Foreskin keratinocyte (primary cell): ENCODE measurements at places on chromosomes 1 and 21. TPM values are rescaled to one million over a fixed set of nuclear protein-coding genes. Genes with fewer than 3 reads are reported as not detected.
A peak's percentile ranks its signal among the peaks of the same experiment; 100 is the strongest.

FALEC gene
- 0.13 and 0.16 TPM in 2 replicates for polyA plus RNA-seq

ARTN gene
- 170 and 172 TPM in 2 replicates for polyA plus RNA-seq

SPATA1 gene
- 0.21 and 0.37 TPM in 2 replicates for polyA plus RNA-seq

DR1 gene
- 27.7 and 32.7 TPM in 2 replicates for polyA plus RNA-seq

GJB3 gene
- 195 and 203 TPM in 2 replicates for polyA plus RNA-seq

RHBG gene
- polyA plus RNA-seq = not detected in 2 replicates

OR6K3 gene
- polyA plus RNA-seq = not detected in 2 replicates

FAM177B gene
- not detected in 2 replicates for polyA plus RNA-seq

PLCH2 gene
- polyA plus RNA-seq = 78.0 and 89.4 TPM in 2 replicates

ADCY10 gene
- 0.06 TPM in 1 of 2 replicates, not detected in the other for polyA plus RNA-seq

FCN3 gene
- polyA plus RNA-seq = 0.11 and 0.12 TPM in 2 replicates

SPTA1 gene
- polyA plus RNA-seq = not detected in 2 replicates

PFKFB2 gene
- polyA plus RNA-seq = 2.6 and 3.1 TPM in 2 replicates

- DNase-seq = no peak
Observed at GRCh38 chr1:11964656-11965055, 15.6 kb upstream of the MFN2 start.

GRCh38 chr1:153374071-153374470, 1.4 kb downstream of the S100A12 start:
- no peak for DNase-seq

- peak; percentile 29 for DNase-seq
Observed at GRCh38 chr1:112298558-112298957, 97.5 kb upstream of the CTTNBP2NL start.

- DNase-seq = no peak
Observed at GRCh38 chr1:100928128-100928527, 32.2 kb downstream of the SLC30A7 start.

DNA sequence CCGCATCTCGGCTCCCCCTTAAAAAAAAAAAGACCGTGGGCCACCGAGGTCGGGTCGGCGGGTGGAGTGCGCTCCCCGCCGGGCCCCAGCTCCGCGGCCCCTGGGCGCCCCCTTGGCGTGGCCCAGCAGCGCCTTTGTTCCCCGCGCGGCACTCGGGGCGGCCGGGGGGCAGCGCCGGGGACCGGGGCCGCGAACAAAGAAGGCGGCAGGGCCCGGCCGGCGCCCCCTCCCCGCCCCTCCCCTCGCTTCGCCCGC, 571 bp downstream of the MARCKSL1 start:
- no peak for DNase-seq

GRCh38 chr1:226632169-226632879, 83.8 kb downstream of the STUM start:
- no peak for DNase-seq

DNA sequence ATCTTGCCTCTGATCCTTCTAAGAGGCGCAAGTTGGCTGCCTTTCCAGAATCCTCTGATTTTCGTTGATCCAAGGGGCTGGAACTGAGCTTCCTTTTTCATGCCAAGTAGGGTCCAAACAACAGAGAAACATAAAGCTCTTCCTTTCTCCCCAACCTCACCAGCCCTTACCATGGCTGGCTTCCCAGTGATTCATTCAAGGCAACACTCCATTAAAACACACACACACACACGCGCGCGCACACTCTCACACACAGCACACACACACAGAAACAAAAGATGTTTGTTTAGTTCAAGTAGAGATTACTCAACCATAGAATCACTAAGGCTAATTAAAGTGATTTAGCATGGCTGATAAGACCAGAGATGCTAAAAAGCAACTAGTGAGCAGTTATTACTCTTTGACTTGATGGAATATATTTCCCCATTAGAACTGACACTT, 13.0 kb upstream of the GUCA2A start:
- peak; percentile 54 for DNase-seq

DNA sequence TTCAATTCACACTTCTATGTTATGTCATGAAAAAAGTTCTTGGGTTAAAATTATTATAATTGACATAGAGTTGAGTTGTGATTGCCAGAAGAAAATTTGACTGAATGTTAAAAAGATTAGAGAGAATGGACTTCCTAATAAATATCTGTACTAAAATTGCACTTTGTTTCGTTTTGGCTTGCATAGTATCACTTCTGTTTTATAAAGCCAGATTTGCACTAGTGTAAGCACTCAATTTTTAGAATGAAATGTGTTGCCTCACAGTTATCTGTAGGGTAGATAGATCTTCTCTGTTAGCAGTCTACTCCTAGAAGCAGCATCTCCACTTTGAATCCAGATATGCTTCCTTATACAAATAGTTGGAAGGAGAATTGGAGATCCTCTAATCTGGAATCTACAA, 95.2 kb upstream of the MPC2 start:
- DNase-seq = no peak

- DNase-seq = peak; percentile 64
Observed at GRCh38 chr1:107139833-107140702, 771 bp upstream of the NTNG1 start.

GRCh38 chr1:98932184-98932583, 72.5 kb downstream of the PLPPR5 start:
- DNase-seq = no peak

- no peak for DNase-seq
Observed at GRCh38 chr1:16178596-16179497, 23.0 kb upstream of the EPHA2 start.

GRCh38 chr21:40507978-40508377, 339.0 kb downstream of the DSCAM start:
- peak; percentile 56 for DNase-seq

DNA sequence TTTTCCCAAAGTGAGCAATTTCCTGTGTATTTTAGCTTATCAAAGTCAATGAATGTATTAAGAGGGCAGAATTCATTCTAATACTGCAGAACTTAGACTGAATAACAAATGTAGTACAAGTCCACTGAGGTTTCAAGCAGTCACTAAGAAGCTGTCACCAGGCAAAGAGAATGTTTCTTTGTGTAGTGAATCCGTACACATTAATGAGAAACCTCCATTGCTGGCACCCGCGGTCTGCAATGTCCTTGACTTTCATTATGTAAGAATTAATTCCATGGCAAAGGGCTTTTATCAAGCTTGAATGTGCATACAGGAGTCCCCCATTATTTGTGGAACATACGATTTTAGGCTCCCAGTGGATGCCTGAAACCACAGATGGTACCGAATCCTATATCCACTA, 719.5 kb upstream of the TMPRSS15 start:
- DNase-seq = no peak

DNA sequence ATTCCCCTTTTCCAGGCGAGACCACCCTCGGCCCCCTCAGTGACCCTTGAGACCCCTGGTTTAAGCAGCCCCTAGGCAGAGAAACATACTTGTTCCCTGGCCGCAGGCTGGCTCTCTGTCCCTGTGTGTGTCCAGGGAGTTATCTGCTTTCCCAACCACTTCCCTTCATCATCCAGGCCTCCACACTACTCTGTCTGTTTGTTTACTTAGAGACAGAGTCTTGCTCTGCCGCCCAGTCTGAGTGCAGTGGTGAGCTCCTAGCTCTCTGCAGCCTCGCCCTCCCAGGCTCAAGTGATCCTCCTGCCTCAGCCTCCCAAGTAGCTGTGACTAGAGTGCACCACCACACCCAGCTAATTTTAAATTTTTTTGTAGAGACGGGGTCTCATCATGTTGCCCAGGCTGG, 5.8 kb upstream of the VWA1 start:
- no peak for DNase-seq

DNA sequence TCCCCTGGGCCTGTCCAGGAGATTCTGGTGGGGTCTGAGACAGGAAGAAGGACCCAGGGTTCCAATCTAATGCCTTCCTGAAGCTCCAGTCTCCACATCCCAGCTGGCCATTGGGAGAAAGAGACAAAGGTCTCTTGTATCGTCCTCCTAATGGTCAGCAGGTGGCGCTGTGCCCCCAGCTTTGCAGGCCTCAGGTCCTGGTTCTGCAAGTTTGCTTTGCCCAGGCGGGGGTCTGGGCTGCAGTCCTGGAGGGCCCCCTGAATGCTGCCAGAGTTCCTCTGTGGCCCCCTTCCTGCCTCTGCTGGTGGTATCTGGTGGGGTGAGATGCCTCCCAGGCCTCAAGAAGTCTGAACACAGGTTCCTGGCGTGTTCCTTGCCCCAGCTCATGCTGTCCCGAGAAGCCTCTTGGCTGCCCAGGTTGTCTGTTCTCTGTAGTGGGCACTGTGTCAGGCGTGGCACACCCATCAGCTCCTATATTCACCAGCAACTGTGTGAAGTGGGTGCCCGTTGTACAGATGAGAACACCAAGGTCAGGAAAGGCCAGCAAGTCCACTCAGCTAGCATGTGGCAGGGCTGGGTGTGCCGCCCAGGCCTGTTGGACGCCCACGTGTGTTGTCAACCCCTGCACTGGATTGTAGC, 33.8 kb upstream of the CSF3R start:
- DNase-seq = no peak

DNA sequence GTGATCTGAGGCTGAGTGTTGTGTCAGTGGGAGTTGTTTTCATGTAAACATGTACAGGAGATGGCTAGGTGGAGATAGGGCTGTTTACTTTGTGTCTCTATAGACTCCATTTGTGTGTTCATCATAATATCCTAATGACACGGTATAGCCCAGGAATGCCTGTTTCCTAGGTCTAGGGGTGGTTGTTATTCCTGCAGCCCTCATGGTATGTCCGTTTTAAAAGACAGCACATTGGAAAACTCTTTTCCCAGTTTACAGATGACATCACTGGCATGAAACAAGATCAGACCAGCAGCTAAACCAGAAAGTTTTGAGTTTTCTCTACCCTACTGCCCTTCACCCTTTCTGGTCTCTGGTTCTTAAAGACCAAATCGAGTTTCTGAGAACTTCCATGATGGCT, 227.3 kb upstream of the TMEM51 start:
- DNase-seq = peak; percentile 55

DNA sequence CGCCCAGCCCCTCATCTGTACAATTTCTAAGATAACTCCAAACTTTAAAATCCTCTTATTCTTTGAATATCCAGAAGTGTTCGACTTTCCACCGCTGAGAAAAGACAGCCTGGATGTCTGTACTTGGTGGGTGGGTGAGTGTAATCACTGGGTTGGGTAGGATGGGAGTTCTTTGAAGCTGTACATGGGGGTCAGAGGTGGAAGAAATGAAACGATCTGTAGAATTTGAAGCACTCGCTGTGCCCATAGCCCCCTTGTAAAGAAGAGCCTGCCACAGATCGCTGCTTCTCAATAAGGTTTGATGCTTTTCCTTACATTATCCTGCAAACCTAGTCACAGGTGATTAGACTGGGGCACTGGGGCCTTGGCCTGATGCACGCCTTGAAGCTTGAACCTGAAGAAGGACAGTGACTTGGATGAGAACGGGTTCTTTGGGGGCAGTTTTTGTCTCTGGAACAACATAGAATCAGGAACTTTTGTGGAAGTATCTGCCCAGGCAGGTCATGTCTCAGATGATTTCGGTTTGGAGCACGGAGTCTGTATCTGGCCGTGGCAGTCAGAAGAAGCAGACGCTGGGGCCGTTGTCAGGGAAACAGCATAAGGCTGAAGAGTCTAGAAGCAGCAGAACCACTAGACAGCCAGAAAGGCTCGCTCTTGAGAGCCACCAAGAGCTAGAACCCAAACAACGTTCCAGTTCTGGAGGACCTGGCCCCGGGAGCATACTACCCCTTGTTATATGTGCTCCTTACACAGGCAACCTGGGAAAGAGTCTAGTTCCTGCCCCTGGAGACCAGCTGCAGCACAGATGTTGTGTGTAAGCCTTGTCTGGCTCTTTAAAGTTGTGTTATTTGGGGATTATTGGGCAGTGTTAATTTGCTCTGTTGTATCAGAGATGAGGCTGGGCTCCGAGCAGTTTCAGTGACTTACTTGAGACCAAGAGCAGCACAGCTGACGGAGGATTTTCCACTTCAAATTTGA, 45.1 kb upstream of the SCCPDH start:
- no peak for DNase-seq

GRCh38 chr1:232699814-232700213, 69.9 kb upstream of the SIPA1L2 start:
- DNase-seq = no peak

- DNase-seq = no peak
Observed at GRCh38 chr1:212254853-212255363, 30.3 kb upstream of the PPP2R5A start.

GRCh38 chr1:194786027-194786426, 1599.6 kb upstream of the B3GALT2 start:
- no peak for DNase-seq

DNA sequence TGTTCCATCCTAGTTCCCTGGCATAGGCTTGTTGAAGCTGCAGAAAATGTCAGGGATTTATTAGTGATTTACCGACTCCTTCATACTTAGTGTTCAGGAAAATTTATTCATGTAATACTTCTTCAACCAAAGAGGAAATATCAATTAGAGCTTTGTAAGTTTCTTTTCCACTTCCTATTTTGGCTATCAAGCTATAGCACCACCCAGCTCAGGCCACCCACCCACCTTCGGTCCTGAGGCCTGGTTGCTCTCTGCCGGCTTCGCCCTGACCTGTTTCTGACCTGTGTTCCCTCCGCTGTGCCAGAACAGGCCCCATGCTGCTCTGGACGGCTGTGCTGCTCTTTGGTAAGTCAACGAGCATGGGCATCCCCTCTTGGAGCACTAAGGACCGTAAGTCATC, at the start of gene FCRL6:
Gene FCRL6, plus strand, starts transcription at position 250 of the 400 bp plus-strand sequence. Its CDS starts 65 bp downstream, at position 315.
- DNase-seq = no peak

GRCh38 chr21:33198346-33199099, 31.2 kb upstream of the IFNAR2 start:
- DNase-seq = no peak

GRCh38 chr1:222334026-222334680, 213.8 kb downstream of the HHIPL2 start:
- peak; percentile 21 for DNase-seq

GRCh38 chr1:198272492-198272891, 115.7 kb downstream of the NEK7 start:
- no peak for DNase-seq

DNA sequence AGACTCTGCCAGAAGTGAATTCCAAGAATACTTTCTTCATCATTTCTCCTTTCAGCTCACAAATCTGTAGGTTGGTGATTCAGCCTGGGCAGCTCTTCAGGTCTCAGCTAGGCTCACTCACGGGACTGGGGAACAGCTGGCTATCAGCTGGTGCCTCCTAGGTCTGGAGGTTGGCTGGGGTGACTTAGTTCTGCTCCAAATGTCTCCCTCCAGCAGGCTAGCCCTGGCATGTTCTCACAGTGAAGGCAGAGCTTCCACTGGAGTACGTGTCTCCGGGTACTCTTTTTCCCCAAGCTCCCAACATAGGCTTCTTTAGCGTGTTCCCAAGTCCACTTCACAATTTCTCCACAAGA, 12.5 kb upstream of the VAMP4 start:
- DNase-seq = peak; percentile 90

GRCh38 chr1:198187973-198188588, 31.3 kb downstream of the NEK7 start:
- no peak for DNase-seq

DNA sequence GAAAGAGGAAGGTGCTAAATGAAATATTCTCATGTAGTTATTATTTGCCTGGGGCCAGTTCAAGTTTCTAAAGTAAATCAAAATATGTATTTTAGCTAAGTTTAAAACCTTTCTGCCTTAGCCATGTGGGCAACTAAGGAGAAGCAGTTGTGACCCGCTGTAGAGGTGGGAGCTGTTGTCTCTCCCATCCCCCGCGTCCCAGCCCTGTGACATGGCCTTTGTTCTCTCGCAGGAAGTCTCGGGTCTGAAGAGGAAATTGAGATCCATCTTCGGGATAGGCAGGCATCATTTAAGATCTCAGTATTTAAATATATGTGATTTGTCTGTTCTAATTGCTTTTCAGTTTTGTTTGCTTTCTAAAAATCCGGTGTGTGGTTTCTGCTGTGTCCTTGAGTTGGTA, 121.5 kb downstream of the CAMTA1 start:
- DNase-seq = no peak

- DNase-seq = peak; percentile 32
Observed at GRCh38 chr1:236393681-236394481, at the start of gene EDARADD. TSS of gene EDARADD (plus strand) at chr1:236394286. CDS start at chr1:236394445, 159 bp downstream.

GRCh38 chr21:41399246-41399800, 26.7 kb upstream of the MX1 start:
- no peak for DNase-seq
